NCI-H446 treated with DMSO at 0.1 percent for 48 hours (cell line): ENCODE measurements at places on chromosomes 3 and 15.
A peak's percentile ranks its signal among the peaks of the same experiment; 100 is the strongest.

DNA sequence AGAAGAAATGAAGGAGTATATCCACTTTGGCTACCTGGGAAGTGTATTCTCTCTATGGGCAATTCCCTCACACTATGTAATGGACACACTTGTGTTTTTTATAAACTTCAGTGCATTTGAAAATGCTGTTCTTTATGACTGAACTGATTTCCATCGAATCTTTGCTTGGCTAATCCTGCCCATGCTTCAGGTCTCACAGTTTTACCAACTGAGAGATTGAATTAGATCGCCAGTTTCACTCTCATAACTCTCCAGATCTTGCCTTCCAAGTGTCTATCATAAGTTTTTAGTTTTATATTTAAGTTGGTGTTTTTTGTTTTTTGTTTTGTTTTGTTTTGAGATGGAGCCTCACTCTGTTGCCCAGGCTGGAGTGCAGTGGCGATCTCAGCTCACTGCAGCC, 73.5 kb upstream of the MBNL1 start:
- no peak for DNase-seq

- DNase-seq = no peak
Observed at GRCh38 chr3:140823106-140823505, 118.5 kb upstream of the SLC25A36 start.

- DNase-seq = no peak
Observed at GRCh38 chr3:195255176-195255500, 15.8 kb downstream of the XXYLT1 start.

GRCh38 chr15:78598348-78598747, 22.4 kb downstream of the CHRNA3 start:
- DNase-seq = no peak

GRCh38 chr3:176987901-176988650, 209.2 kb downstream of the TBL1XR1 start:
- no peak for DNase-seq

DNA sequence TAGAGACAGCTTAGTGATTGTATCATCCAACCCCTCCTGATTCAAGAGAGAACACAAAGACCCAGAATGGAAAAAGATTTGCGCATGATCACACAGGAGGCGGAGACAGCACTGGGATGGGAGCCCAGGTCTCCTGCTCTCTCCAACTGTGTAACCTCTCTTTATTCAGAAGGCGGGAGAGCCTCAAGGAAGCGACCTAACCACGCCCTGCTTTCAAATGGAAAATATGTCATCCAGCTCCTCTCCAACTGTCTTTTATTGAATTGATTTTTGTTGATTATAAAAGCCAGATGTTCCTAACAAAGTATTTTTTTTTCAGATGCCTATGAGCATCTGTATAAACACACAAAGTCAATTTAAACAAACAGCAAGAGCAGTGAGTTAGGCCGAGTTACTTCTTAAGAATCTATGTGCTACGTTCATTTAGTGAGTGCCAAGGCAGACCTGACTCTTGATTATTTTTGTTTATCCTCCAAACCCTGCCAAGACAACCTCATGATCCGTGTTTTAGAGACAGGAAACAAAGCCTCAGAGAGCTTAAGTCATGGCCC, 74.5 kb downstream of the BFSP2 start:
- peak; percentile 90 for DNase-seq

DNA sequence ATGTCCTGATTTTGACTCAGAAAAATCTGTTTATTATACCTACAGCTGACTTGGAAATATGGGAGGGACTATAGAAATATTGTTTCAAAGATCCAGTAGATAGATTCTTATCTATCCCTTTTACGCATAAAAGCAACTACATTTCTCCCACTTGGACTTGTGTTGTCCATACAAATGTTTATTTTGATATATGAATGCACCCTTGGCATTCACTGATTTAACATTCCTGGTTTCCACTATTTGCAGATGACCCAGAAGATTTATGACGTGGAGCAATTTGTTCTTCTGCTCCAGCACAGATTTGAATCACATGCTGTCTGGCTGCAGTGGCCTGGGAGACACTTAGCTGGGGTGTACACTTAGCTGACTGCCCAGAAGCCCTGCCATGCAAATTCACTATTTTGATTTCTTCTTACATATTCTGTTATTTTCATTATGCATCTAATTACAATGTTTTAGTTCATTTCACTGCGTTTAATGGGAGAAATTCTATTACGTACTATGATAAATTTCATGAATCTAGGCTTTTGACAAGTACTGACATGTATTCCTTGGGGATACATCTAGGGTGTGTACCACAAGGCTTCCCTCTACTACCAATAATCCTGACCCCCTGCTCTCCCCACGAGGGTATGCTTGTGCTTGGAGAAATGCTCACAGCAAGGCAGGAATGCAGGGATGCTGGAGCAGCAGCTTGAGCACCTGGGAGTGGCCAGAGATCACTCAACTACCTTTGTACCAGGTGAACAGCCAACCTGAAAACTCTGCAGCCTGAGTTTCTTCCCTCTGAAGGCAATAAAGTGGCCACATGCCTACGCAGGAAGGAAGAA, 223.6 kb upstream of the TBL1XR1 start:
- no peak for DNase-seq

DNA sequence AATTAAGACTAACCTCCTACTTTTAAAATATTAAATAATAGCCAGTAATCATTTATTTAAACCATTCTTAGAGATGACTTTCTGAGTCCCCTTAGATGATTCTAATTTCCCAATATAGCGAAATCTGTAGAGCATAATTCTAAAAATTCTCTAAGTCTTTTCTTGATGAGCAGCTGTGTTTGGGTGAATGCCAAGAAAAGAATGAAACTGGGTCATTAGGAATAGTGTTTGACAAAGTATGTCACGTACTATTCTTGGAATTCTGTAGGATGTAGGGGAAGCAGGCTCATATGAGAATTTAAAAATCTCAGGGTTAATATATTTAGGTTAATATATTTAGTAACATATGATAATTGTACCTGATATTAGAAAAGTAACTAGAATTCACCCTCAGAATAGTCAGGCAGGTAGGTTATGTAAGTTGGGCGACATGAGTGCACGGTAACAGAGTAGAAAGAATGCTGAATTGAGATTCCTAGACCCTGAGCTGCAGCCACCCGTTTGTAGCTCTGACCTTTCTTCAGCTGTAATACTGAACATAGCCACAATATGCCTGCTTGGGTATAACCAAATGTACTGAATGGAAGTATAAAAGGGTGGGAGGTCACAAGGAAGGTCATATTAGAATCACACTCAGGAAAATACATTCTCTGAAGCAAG, 524.3 kb downstream of the UNC13C start:
- DNase-seq = no peak

DNA sequence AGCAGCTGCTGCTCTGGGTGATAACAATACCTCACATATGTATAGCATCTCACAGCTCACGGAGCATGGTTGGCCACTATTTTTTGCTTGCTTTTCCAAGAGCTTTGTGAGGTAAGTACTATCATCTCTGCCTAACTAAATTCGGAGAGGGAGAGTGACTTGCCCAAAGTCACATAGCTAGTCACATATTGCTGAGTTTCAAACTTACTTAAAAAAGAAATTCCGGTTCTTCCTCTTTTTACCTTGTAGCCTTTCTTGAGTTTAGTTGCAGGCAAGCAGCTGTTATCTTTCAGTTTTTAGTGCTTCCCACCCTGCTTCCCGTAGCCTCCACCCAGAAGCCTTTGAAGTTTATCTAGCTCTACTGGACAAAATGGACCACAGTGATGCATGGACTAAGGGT, 309.2 kb downstream of the PDCD6IP start:
- DNase-seq = no peak

GRCh38 chr3:14306142-14306541, 96.3 kb upstream of the SLC6A6 start:
- no peak for DNase-seq

GRCh38 chr3:173402656-173403055, 5.1 kb downstream of the NLGN1 start:
- no peak for DNase-seq

- DNase-seq = no peak
Observed at GRCh38 chr15:88979674-88980073, 66.5 kb upstream of the MFGE8 start.

GRCh38 chr3:43104039-43104438, 1.8 kb downstream of the POMGNT2 start:
- no peak for DNase-seq

- no peak for DNase-seq
Observed at GRCh38 chr15:70212963-70213315, 115.2 kb upstream of the TLE3 start.

DNA sequence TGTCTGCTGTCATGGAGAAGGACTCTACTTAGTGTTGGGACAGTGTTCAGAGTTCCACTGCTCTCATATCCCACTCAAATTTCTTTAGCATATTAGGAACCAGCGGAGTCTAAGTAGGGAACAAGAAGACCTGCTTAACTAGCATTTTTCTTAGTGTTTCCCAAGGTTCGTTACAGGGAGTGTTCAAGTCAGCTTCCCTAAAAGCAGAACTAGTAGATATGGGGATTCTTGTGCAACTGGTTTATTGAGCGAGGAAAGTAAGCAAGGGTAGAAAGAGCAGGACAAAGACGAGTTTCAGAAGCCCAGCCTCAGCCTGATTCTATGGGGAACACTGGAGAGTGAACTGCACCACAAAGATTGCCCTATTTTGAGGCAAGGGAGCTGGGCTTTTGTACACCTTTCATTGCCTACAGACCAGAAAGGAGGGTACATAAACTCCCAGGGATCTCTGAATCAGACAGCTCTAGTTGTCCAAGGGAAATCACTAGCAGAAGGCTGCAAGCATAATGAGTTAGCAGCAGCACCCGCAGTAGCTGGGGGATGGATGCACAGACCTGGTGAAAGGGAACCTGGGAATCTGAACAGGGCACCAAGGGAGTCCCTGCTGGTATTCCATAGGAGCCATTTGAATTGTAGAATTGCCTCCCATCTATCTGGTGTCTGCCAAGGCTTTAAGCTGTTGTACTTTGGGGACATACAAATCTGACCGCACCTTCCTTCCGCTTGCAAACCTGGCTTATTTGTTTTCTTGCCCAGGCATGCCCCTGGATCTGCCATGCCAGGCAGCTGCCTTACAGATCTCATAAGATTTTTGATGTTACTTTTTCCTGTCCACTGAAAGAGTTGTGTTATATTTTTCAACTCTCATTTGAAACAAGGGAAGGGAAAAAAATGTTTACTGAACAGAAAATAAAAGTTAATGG, 15.1 kb downstream of the CMTM7 start:
- no peak for DNase-seq

GRCh38 chr15:33083232-33084081, 111.1 kb downstream of the FMN1 start:
- DNase-seq = no peak

DNA sequence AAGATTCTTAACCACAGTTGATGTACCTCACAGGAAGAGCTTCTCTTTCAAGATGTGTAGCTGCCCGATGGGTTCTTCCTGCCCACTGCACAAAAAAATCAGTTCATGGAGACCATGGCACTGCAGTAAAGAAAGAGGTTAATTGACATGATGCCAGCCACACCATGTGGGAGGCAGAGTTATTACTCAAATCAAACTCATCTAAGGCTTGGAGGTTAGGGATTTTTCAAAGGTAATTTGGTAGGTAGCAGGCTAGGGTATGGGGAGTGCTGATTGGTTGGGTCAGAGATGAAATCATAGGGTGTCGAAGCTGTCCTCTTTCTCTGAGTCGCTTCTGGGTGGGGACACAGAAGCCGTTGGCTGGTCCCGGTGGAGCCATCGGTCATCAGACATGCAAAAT, 57.4 kb upstream of the BDH1 start:
- no peak for DNase-seq

- no peak for DNase-seq
Observed at GRCh38 chr3:176919836-176920765, 277.2 kb downstream of the TBL1XR1 start.

- DNase-seq = no peak
Observed at GRCh38 chr15:66128116-66128680, 125.4 kb downstream of the MEGF11 start.

GRCh38 chr3:123584284-123584987, 417 bp downstream of the HACD2 start:
- DNase-seq = no peak

- no peak for DNase-seq
Observed at GRCh38 chr3:190491533-190492054, 22.3 kb upstream of the IL1RAP start.

DNA sequence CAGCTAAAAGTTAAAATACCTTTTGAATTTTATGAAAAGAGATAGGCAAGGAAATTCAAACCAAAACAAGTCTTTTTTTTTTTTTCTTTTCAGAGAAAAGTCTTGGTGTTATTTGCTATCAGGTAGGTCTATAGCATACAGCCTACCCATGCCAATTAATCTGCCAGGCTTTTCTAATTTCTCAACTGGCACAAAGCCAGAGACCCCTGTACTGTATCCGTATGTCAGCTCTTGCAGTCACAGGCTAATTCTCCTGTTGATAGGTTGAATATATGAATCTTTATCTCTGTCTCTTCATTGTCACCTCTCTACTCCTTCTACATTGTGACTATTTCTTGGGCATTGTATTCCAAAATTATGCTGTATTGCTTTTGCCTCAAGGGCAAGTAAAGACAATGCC, 133.4 kb downstream of the IL5RA start:
- no peak for DNase-seq

- no peak for DNase-seq
Observed at GRCh38 chr15:34358367-34358766, 8.6 kb downstream of the LPCAT4 start.

DNA sequence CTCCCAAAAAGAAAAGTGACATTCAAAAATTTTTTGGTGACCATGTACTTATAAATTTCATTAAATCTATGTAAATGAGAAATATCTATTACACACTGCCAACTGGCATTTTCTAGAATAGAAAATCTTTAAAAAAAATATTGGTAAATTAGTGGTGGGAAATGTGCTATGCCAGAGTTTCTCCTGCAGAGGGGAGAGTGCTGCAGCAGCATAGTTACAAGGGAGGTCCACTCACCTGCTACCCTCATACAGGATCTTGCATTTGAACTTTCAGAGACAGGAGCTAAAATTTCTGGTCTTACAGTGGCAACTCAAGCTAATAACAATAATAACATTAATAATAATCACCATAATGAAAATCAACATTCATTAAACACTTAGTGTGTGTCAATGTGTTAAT, 459.6 kb downstream of the NSUN3 start:
- no peak for DNase-seq

- no peak for DNase-seq
Observed at GRCh38 chr15:40292246-40292645, 9.4 kb upstream of the ANKRD63 start.

DNA sequence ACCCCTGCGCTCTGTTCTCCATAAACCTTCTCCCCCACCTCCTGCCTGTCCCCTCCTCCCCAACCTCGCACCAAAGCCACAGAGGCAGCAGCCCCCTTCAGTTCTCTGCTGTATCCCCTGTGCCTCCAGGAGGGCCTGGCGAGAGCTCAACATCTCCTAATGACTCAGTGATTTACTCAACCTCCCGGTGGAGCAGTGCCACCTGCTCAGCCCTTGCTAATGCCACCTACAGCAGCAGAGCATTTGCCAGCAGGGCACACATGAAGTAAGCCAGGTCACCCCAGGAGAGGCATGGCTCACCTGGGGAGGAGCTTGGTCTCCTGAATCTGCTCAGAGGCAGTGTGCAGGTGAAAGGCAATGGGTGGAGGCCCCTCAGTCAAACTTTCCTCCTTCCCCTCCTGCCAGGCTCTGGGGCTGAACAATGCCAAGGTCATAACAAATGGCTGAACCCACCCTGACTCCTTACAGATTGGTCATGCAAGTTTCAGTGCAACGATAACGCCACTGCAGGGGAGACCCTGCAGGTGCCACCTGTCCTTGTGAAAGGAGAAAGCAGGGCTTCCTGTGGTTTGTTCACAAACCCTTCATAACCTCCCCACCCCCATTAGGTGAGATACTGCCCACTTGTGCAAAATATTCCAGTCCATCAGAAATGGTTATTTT, 19.8 kb downstream of the TRPM1 start:
- no peak for DNase-seq
